ENCODE measurements at places on chromosomes 5 and 9.

DNA sequence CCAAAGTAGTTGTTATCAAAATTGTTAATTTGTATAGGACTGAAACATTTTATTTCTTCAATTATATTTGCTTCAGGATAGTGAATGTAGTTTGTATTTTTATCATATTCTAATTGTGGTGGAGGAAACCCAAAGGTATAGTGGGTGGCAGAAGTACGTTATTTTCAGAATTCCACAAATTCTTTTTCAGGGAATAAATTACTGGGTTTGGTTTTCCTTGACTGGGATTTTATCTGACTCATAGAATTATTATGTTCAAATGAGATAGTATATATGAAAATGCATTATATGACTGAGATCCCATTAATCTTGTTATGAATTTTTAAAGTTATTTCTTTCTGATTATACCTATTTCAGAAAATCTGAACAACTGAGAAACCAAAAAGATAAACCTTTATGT is 73.7 kb downstream of the VPS13A start:
- DNase-seq: no peak

- no peak for DNase-seq
Measured at GRCh38 chr5:1304033-1304432, 9.2 kb upstream of the TERT start.

- DNase-seq: no peak
Measured at GRCh38 chr5:78482948-78483347, 122.5 kb downstream of the SCAMP1 start.

GRCh38 chr9:127629468-127630081 is 17.5 kb downstream of the STXBP1 start:
- no peak for DNase-seq

- DNase-seq: no peak
Measured at GRCh38 chr9:37902796-37903646, 906 bp downstream of the SLC25A51 start.

GRCh38 chr5:168833936-168834335 is 254.8 kb upstream of the PANK3 start:
- DNase-seq: no peak

DNA sequence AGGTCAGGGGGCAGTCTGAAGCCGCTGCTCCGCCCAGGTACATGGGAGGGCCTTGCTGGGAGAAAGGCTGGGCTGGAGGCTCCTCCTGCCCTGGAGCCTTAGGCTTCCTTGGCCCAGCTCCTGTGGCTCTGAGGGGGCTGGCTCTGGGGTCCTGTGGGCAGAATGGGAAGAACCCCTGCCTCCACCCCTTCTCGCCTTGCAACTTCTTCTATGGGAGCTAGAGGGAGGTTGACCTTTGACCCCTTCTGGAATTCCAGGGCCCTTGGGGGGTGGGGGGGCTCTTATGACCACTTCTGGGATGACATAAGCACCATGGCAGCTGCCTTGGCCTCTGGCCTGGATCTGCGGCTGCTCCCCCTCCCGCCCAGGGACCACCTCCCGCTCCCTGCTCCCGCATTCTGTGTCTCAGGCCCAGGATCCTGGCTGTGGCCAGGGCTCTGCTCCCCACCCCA is 32.2 kb downstream of the IER5L start:
- no peak for DNase-seq

- DNase-seq: no peak
Measured at GRCh38 chr5:171080186-171080938, 218.5 kb downstream of the RANBP17 start.

DNA sequence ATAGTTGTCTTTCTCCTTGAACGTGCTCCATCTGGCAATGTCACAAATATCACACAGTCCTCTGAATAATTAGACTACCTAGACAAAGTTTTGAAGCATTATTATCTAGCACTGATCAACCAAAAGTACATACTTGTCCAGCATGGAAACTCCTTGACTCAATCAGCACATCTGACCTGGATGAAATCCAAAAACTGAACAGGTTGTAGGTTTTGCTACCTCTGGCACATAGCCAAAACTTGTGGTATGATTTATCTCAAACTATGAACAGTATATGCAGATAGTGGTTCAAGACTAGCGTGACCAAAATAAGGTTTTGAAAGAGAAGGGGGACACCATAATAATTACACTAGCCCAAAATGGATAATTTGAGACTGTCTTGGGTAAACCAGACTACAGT is 158.1 kb downstream of the ARRDC3 start:
- DNase-seq: no peak

DNA sequence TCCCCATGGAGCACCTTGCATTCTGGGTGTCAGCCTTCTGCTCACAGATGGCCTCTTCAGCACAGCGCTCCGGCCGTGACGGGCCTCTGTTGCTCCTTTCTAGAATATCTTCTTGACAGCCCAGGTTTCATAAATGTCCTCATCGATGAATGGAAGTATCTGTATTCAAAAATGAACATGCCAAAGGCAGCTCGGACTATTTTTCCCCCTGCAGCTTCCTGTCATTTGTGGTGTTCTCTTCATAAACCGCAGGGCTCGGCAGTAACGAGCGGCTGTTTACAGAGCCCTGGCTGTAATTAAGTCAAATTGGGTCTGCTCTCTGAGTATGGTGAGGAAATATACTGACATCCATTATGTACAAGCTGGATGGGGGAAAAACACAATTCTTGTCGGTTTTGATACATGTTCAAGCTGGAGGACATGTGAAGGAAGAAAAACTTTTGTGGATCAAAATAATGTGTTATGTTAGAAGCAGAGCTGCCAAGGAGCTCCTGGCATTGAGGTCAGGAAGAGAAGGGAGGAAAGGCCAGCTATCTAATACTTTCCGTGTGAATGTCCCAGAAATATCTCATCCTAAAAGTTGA is 154.1 kb upstream of the CD180 start:
- no peak for DNase-seq

GRCh38 chr9:28774433-28775235 is 1201.4 kb upstream of the C9orf72 start:
- no peak for DNase-seq

GRCh38 chr5:180142824-180143610 is 66.0 kb downstream of the RASGEF1C start:
- DNase-seq: no peak

DNA sequence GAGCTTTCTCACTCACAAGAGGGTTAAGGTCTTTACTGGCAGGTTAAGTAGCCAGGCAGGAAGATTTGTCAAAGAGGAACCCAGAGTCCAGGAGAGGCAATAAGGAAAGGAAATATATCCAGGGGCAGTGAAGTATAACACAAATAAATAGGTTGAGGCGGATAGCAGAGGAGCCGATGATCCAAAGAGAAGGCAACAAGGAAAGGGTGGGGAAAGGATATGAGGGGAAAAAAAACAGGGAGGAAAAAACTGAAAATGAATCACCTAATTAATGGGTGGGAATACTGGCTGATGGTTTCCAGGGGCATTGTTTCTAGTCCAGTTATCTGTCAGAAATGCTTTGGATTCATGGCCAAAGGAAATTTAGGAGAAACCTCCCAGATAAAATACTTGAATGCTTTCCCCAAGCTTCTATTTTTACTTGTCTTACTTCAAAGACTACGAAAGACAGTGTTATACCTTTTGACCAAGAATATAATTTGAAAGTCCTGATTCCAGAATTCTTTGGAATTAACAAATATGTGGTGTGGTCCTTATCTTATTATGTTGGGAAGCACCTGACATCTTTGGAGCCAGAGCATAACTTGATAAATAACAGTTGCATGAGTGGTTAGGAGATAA is 146.5 kb downstream of the AOPEP start:
- DNase-seq: no peak

- no peak for DNase-seq
Measured at GRCh38 chr9:118563677-118564076, 805.6 kb downstream of the BRINP1 start.

DNA sequence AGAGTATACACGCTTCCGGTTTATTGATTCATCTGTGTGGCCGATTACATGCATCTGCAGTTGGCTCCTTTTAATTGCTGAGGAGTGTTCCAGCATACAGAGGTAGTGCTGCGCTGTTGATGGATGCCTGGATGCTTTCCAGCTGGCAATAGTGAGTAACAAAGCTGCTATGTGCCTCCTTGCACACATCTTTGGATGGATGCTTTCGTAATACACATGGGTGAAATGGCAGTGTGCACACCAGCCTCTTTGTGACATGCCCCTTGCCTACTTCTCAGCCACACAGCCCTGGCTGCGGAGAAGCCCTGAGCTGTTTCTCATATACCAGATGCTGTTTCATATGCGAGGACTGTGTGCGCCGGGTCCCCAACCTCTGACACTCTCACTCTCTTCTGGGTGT is 151.0 kb downstream of the GADD45G start:
- DNase-seq: no peak

DNA sequence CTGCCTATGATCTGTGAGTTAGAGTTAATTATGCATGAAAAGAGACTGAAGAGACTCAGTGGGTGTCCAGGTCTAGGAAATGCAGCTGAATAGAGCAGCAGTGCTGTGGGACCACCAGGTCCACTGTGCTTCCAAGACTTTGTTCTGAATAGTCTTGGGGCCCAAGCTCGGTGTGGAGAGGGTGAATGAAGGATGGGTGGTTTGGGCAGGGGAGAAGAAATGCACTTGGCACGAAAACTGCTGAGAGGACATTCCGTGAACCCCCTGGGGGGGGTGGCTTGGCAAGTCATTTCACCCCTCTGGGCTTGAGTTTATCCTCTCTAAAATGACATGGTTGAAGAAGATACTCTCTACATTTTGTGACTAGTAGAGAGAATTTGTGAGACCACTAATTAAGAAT is 36.0 kb upstream of the GOLPH3 start:
- no peak for DNase-seq

DNA sequence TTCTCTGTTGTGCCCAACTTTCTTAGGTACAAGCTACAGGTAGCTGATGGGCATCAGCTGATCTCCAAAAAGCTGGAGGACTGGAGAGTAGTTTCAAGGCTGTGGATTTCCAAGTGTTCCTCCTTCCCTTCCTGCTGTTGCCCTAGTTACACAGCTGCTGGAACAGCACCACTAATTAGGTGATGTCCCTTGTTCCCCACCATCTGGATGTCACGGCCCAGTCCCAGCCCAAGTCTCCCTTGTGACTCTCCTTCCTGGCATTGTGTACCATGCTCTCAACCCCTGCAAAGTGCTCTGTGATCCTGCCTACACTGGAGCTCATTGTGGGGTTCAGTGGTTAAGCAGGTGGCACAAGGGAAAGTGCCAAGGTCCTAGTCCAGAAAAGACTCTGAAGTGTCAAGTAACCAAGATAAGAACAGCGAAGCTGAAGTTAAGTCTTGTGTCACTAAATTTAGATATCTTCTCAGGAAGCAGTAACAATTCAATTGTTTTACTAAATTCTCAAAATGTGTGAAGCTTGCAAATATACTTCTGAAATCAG is 604.5 kb downstream of the ISL1 start:
- no peak for DNase-seq

- DNase-seq: peak; percentile 13
Measured at GRCh38 chr9:35790385-35791296, 750 bp upstream of the NPR2 start.

DNA sequence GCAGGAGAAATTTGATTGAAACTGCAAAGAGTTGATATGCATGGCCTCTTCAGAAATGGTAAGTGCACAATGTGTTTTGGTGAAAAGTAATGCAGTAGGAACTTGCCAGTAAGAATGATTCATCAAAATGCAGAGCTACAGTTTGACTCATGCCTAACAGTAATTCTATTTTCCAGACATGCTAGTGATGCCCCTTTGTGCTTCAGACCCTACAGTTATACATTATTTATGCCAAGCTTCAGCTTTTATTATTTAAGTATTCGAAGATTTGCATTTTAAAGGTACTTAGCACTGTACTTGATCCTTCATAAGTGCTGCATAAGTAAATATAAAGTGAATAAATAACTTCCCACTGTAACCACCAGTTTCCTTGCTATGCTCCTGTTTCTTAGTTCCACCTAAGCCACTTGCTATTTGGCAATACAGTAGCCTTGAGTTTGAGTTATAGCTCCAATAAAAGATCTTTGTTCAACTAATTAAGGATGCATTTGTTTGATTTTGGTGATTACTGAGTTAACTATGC is 3.6 kb upstream of the SPATA31E1 start:
- no peak for DNase-seq

DNA sequence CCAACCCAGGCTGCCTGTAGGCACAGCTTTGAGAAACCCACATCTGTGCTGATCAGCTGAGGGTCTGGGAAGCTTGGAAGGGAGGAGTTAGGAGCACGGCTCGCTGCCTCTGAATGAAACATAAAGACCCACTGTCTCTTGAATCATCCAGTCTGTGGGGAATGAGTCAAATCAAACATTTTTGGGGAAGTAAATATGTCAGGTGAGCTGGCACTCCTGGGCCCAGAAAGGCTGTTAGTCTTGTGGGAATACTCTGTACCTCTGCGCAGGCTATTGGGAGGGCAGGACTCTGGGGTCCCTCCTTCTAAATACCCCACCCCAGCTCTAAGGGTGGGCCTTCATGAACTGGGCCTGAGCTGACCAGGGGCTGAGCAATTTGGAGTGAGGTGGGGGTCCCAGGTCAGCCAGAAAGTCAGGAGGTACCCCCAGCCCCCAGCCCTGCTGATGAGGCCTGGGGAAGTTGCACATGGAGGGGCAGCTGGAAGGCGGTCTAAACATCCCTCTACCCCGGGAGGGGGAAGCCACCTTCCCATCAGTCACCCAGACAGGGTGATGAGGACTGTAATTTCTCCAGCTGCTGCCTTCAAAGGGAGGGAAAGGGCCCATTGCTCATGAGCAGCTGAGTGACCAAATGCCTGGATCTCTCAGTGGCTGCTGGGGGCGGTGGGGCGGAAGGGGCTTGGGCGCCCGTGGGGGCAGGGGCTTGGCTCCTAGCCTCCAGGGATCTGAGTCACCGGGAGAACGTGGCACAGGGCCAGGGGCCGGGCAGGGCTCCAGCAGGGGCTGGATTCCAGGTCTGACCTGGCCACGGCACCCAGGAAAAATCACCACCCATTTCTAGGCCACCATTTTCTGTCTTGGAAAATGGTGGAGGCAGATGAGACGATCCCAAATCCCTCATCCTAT is 10.8 kb downstream of the FIBCD1 start:
- no peak for DNase-seq

- DNase-seq: no peak
Measured at GRCh38 chr5:178335302-178336030, 102.9 kb upstream of the PHYKPL start.

GRCh38 chr9:29160763-29161353 is 1587.6 kb upstream of the C9orf72 start:
- no peak for DNase-seq

DNA sequence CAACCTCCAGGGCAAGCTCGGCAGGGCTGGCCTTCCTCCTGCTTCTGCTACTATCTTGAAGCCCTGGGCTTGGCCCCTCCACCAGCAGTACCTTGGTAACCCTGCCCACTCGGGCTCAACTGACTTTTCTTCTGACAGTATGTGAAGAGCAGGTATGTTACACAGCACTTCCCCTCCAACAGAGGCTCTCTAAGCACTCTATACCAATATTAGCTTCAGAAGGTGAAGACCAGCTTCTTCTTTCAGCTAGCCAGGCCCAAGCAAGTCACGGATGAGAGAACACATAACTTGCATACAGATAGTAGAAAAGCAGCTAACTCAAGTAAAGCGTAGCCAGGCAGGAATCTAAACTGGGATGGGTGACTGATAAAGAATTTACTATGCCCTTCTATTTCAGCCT is 64.3 kb downstream of the FEM1C start:
- DNase-seq: no peak

DNA sequence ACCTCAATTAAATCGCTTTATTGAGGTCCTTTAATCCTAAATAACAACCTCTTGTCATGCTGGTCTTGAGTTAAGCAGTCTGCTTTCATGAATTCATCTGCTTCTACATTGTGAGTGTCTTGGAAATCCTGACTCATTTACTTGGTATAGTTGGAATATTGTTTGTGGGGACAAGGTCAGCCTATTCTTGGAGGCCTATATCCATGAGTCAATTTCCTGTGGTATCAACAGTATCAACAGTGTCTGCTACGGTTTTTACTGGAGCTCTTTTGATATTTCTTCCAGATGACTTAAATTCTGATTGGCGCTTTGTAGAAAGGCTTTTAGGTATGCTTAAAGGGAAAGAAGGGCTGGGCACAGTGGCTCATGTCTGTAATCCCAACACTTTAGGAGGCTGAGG is 71.2 kb upstream of the PARP8 start:
- no peak for DNase-seq

Measured in stimulated activated CD8-positive, alpha-beta memory T cell treated with anti-CD3 and anti-CD28 coated beads, Interleukin-15, amount 100 ng/mL, for 1 hour (primary cell).